ENCODE measurements at places on chromosomes 4 and X.

DNA sequence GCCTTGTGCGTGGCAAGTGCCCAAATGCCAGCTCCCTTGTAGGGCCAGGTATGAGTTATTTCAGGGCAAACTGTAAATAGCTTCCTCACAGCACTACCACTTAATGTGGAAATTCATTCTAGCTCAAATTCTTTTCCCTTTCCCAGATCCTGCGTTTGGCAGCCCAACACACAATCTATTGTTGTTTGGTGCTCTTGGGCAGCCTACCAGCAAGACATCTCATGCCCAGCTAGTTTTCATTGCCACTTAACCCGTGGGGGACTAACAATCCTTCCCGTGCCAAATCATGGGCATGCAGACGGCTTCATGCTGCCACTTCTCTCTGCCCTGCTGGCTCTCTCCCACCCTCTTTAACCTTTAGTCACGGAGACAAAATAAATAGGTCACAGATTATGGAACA, 454.2 kb downstream of the GRIA2 start:
- DNase-seq, result no peak

GRCh38 chrX:20499763-20500162, 233.1 kb upstream of the RPS6KA3 start:
- DNase-seq, result no peak

DNA sequence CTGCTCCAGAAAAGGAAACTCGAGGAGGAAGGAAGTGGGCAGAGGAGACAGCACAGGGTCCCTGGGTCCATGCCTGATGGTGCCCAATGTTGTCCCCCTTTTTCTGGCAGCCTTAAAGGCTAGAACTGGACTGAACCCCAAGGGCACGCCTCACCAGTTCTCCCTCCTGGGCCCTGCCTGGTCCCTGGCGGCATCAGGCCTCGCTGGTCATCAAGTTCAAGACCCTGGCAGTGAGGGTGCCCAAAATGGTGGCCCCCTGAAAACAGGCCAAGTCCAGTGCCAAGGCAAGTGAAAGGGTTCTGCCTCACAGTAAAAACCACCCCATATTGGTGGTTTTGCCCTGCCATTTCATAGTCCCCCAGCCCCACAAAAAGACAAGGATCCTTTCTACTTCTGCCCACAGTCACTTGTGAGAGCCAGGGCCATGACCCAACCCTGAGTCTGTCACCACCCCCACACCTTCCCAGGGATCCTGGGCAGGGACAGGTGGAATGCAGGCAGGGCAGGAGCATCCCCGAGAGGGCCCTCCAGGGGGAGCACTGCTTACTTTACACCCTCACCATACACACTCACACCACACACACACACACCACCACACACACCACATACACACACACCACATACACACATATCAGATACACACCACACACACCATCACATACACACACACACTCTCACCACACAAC, 107.6 kb downstream of the DCTD start:
- peak; percentile 6 for DNase-seq

- peak; percentile 27 for DNase-seq
Measured at GRCh38 chr4:28686618-28687017, 1826.0 kb downstream of the STIM2 start.
